Activated CD4-positive, alpha-beta memory T cell treated with anti-CD3 and anti-CD28 coated beads, Interleukin-2, amount 10 ng/mL, durations not matched to agents 7 days and 5 days (primary cell): ENCODE measurements at places on chromosomes 1 and 21. TPM values are rescaled to one million over a fixed set of nuclear protein-coding genes. Genes with fewer than 3 reads are reported as not detected.

NBPF10 gene
- 2.1 TPM for total RNA-seq

LRRC71 gene
- not detected for total RNA-seq

CFAP74 gene
- not detected for total RNA-seq

PCSK9 gene
- 0.05 TPM for total RNA-seq

E2F2 gene
- total RNA-seq: 93.4 TPM

PRELP gene
- total RNA-seq: not detected

ERG gene
- total RNA-seq: not detected

ESPN gene
- 0.96 TPM for total RNA-seq

BARHL2 gene
- total RNA-seq: not detected

ASCL5 gene
- total RNA-seq: not detected

OR2L8 gene
- not detected for total RNA-seq

ADAM30 gene
- not detected for total RNA-seq

FAAH gene
- total RNA-seq: 4.0 TPM

CDA gene
- total RNA-seq: not detected

RIMS3 gene
- 5.6 TPM for total RNA-seq

CD1B gene
- total RNA-seq: not detected

CFAP107 gene
- not detected for total RNA-seq

OR2T35 gene
- total RNA-seq: not detected

SHISA4 gene
- total RNA-seq: 0.81 TPM

KCNE1 gene
- not detected for total RNA-seq

PPM1J gene
- not detected for total RNA-seq

ACTL8 gene
- total RNA-seq: not detected

NUP210L gene
- total RNA-seq: 0.05 TPM

C1orf116 gene
- total RNA-seq: not detected

C1orf87 gene
- total RNA-seq: not detected

GBP7 gene
- 0.30 TPM for total RNA-seq

LDLRAD2 gene
- not detected for total RNA-seq

CYP4A22 gene
- not detected for total RNA-seq

RGS8 gene
- not detected for total RNA-seq

LYPD8 gene
- total RNA-seq: not detected

ZMYND12 gene
- 0.96 TPM for total RNA-seq

NEK2 gene
- total RNA-seq: 47.5 TPM

GSTM5 gene
- not detected for total RNA-seq

FAM72C gene
- 19.8 TPM for total RNA-seq

NPHS2 gene
- total RNA-seq: not detected

VSIG8 gene
- total RNA-seq: not detected

USH2A gene
- total RNA-seq: not detected

COX20 gene
- 22.9 TPM for total RNA-seq

FAM131C gene
- 5.6 TPM for total RNA-seq

RASAL2 gene
- not detected for total RNA-seq

IL20 gene
- not detected for total RNA-seq

ADAMTS1 gene
- 1.2 TPM for total RNA-seq

RCSD1 gene
- total RNA-seq: 155 TPM
